ENCODE measurements at places on chromosomes 13 and 19. TPM values are rescaled to one million over a fixed set of nuclear protein-coding genes. Genes with fewer than 3 reads are reported as not detected.

FXYD5 gene
- total RNA-seq = 61.2 TPM

CRYL1 gene
- total RNA-seq = 16.3 TPM

EHD2 gene
- total RNA-seq = 398 TPM

SBSN gene
- total RNA-seq = 22.7 TPM

POGLUT2 gene
- 23.1 TPM for total RNA-seq

PLVAP gene
- 0.31 TPM for total RNA-seq

PRRG2 gene
- total RNA-seq = 3.6 TPM

UBE2L5 gene
- total RNA-seq = not detected

FPR2 gene
- 0.44 TPM for total RNA-seq

ZIM2 gene
- total RNA-seq = not detected

VSTM1 gene
- total RNA-seq = not detected

PALM3 gene
- 0.37 TPM for total RNA-seq

COMP gene
- 0.10 TPM for total RNA-seq

RGL3 gene
- total RNA-seq = 1.7 TPM

TEX26 gene
- total RNA-seq = not detected

DNAAF3 gene
- total RNA-seq = 0.34 TPM

KRTDAP gene
- total RNA-seq = not detected

MISP3 gene
- 1.4 TPM for total RNA-seq

NKG7 gene
- total RNA-seq = not detected

ZNF823 gene
- total RNA-seq = 1.2 TPM

CYP2A7 gene
- not detected for total RNA-seq

KEAP1 gene
- total RNA-seq = 86.3 TPM

CCDC70 gene
- total RNA-seq = not detected
